Activated naive CD4-positive, alpha-beta T cell (primary cell): ENCODE measurements at places on chromosomes 11 and 22.

- no peak for DNase-seq
Observed at GRCh38 chr22:27681037-27681436, 120.5 kb downstream of the MN1 start.

DNA sequence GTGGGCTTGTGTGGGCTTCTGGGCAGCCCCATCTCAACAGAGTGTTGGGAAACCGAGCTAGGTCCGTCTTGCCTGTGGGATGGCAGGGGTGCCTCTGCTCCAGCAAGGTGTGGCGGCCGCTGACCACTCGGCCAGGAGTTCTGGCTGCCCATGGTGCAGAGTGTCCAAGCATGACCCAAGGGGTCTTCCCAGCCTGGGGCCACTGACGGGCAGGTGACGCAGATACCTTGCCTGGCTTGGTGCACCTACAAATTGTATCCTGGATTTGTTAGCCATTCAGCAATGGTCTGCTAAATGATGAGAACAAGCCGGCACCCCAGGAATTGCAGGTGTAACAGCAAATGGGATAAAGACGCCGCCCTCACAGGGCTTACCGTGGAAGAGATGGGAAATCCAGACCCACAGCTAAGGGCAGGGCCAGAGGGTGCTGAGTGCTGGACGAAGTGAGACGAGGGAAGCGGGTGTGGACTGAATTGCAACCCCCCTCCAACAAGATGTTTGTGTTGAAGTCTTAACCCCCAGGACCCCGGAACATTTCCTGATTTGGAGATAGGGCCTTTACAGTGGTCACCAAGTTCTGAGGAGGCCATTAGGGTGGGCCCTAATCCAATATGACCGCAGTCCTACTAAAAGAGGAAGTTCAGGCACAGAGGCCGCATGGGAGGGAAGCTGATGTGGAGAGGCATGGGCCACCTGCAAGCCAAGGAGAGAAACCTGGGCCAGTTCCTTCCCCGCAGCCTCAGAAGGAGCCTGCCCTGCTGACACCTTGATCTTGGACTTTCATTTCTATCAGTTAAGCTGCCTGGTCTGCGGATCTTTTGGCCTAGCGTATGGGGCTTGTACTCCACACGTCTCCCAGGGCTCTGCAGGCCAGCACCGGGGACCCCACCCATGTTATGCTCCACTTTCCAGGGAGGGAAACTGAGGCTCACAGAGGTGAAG is 45.2 kb upstream of the LINC01488 start:
- DNase-seq = no peak

DNA sequence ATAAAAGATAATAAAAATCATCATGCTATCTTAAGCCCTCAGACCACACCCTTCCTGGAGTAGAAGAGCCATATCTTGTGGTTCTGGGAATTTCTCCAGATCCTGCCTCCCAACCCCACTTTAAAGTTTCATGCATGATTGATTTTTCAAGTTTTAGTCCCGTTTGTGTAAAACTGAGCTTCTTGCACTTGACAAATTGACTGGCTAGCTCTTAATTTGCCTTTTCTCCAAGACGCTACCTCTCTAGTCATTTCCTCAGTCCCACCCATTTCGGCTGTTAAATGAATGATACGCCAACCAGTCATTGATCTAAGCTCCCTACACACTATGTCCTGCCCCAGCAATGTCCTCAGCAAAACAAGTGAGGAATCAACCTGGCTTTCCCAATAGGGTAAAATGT is 71.8 kb upstream of the TEAD1 start:
- DNase-seq = no peak

DNA sequence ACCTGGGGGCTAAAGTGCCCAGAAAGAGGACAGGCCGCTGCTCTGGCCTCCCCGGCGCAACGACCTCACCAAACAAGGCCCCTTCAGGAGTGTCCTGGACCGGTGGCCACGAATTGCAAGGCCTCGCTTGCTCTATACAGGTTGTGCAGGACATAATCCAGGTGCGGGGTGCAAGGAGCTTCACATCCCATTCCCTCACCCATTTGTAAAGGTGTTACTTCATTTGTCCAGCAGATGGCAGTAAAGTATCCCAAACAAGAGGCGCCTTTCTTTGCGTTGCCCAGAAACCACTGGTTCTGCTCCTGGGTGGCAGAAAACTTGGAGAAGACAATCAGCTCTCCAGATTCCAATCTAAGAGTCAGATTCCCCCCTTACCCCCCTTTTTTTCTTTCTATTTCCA is 35.9 kb upstream of the PRDM11 start:
- DNase-seq = no peak

DNA sequence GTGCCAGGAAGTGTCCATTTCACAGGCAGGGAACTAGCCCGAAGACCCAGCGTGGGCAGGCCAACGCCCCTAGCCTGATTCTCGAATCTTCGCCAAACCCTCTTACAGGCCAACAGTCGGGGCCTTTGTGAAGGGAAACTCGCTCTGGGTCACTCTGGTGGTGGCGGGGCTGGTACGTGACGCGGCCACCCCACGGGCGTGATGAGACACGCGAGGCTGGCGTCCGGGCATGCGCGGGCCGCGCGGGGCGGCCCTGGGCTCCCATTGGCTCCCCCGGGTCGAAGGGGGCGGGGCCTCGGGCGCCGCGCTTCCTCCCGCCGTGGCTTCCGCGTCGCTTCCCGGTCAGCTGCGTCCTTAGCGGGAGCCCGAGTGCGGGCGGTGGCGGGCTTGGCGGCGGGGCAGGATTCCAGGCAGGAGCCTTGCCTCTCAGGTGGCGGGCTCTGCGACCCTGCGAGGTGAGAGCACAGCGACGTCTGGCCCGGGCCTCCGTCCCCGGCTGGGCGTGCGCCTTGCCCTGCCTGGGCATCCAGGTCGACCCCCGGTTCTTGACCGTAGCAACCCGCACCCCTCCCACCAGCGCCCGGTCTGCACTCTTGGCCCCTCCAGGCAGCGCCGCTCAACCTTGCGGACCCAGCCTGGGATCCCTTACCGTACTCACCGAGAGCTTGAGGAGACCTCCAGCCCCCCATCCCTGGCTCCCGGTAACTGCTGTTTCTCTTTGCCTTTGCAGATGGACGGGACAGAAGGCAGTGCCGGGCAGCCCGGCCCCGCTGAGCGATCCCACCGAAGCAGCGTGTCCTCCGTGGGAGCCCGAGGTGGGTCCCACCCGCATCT is at the start of gene FRMD8:
Gene FRMD8 (plus strand): TSS at position 331 of the 834 bp plus-strand sequence. CDS start 400 bp downstream, at position 731.
- DNase-seq = peak; percentile 79

GRCh38 chr11:22641559-22641958 is 15.9 kb upstream of the FANCF start:
- DNase-seq = no peak

GRCh38 chr22:43833286-43834240 is 21.5 kb upstream of the EFCAB6 start:
- DNase-seq = no peak

DNA sequence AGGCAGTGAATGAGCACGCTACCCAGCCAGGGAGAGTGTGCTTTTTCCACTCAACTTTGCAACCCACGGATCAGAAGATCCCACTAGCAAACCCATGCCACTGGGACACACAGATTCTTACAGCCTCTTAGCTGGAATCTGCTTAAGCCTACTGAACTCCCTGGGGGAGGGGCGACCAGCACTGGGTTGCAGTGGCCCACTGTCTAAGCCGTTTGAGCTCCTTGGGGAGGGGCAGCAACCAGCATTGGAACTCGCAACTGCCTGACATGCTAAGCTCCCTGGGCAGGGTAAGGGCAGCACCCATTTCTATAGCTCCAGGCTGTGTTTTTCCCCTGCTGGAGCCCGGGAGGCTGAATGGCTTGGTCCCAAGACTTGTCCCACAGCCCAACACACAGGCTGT is 99.6 kb downstream of the FAM168A start:
- no peak for DNase-seq

- DNase-seq = no peak
Observed at GRCh38 chr11:102017026-102017425, 30.2 kb upstream of the CFAP300 start.

DNA sequence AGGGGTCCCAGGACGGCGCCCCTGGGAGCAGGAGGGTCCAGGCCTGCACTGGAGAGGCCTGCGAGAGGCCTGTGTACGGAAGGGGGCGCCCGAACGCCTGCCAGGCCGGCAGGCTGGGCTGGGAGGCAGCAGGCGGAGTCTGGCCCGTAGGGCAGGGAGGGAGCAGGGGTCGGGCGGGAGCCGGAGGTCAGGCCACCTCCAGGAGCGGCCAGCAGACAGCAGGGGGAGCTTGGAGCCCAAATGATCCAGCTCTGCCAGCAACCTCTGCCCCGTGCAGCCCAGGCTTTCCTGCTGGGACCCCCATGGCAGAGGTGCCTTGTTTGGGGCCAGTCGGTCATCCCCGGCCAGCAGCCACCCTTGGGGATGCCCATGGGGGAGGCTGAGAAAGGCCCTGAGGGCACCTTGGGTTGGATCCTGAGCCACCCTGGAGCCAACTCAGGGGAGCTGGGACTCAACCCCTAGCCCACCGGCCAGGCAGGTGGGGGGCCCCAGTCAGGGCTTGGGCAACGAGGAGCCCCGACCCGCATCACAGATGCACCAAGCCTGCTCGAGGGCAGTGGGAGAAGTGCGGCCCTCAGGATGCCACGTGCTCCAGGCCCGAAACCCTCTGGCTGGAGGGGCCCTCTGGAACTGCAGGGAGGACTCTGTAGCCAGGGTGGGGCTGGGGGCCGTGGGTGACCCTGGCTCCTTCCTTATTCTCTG is 9.6 kb upstream of the SYT8 start:
- no peak for DNase-seq

GRCh38 chr11:12216041-12216451 is 105.7 kb downstream of the MICAL2 start:
- DNase-seq = no peak

GRCh38 chr22:24214467-24215285 is 30.2 kb downstream of the GGT5 start:
- DNase-seq = no peak

- DNase-seq = no peak
Observed at GRCh38 chr11:108854346-108854745, 189.5 kb downstream of the DDX10 start.

DNA sequence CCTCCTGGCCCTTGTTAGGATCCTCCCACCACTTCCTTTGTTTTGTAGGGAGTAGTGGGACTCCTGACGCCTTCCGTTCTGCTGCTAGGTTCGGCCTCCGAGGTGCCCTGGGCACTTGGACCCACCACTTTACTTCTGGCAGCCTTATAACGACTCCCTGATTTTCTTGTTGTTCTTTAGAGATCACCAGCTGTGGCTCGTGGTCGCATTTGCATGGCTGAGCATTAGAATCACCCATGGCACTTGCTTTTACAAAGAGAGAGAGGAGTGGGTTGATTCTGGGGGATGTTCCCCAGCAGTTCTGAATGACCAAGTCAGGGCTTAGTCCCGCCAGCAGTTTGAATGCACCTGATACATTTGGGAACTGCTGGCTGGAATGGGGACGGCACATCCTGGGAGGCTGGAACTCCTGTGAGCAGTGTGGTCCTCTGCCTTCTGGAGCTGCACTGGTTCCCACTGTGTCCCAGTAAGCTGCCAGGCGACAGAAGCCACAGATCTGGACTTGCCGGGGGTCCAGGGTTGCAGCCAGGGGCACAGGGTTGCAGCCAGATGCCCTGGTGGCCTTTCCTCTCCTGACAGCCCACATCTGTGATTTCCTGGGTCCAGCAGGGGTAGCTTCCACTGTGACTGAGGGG is 4.1 kb downstream of the TUB start:
- DNase-seq = no peak
